ENCODE measurements at places on chromosomes 5 and 9.
A peak's percentile ranks its signal among the peaks of the same experiment; 100 is the strongest.

GRCh38 chr9:20205821-20206220, 416.5 kb downstream of the MLLT3 start:
- no peak for ATAC-seq

- no peak for ATAC-seq
Measured at GRCh38 chr5:176690911-176691310, 43.6 kb downstream of the TSPAN17 start.

DNA sequence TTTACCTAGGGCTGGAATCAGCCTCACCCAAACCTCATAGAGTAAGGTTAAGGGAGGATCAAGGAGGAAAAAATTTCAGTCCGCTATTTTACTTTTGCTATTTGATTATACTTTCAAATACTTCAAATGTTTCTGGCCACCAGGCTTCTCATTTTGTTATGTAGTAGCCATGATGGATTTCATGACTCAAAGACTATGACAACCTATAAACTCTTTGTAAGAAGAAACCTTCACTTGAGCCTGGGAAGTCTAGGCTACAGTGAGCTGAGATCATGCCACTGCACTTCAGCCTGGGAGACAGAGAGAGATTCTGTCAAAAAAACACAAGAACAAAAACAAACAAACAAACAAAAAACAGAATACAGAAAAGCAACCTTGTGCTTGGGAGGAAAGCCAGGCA, 293.6 kb upstream of the TNC start:
- ATAC-seq = no peak

DNA sequence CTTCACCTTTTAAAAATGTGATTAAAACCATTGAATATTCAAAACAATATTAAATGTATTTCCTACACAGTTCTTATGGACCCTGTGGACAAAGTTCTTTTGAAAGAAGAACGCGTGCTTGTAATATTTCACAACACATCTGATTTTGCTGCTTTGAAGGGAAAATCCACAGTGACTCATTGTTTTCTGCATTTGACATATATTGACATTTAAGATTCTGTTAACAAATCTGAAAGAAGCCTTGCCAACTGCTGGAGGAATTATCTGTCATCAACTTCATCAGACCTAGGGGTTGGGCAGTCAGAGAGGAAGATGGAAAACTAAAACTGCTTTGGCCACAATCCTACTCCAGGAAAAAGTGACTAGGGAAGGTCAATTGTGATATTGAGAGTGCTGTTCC, 56.9 kb upstream of the RASEF start:
- ATAC-seq = no peak

GRCh38 chr9:70639853-70640814, 225.7 kb upstream of the KLF9 start:
- ATAC-seq = peak; percentile 81

- peak; percentile 44 for ATAC-seq
Measured at GRCh38 chr5:85452322-85453025, 1067.8 kb upstream of the EDIL3 start.

- peak; percentile 0 for ATAC-seq
Measured at GRCh38 chr5:138952962-138953361, 77.8 kb upstream of the LRRTM2 start.

GRCh38 chr5:616484-617039, 4.4 kb downstream of the CEP72 start:
- ATAC-seq = no peak

DNA sequence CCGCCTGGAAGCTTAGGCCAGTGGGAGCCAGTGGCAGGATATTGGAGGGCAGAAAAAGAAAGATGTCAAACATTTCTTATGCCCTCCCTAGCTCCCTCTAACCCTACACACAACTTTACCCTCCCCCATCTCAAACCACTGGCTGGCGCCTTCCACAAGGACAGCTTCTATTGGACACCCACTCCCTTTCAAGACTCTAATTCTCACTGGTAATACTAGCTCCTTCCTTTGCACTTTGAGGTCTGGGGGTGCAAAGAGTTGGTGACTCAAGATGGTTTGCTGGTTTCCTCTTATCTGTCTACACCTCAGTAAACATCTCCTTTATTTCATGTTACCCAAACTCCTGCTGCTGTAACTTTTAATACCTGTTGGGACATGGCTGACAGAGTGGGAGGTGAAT, 11.6 kb upstream of the ITGA1 start:
- ATAC-seq = no peak

DNA sequence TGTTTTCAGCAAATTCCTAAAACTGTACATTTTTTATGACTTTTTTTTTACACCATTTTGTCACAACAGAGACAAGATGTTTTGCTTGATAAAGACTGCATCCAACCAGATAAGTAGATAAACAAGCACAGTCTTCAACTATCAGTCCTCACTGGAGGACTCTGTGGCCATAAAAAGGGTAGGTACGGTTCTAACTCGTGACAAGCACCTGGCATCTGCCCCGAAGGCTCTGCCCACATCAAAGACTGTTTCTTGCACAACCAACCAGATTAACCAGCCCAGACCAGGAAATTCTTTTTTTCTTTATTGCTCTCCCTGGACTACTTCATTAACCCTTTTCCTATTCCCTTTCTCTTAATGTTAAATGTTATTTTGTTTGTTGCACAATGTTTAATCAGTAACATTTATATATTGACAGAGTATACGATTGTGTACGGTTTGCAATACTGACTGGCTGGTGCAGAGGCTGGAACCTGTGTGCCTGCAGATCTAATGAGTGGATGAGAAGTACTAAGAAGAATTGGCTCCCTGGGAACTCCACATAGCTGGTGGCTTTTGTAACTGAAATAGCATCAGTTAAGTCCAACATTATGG, 74.1 kb downstream of the SERINC5 start:
- ATAC-seq = no peak

DNA sequence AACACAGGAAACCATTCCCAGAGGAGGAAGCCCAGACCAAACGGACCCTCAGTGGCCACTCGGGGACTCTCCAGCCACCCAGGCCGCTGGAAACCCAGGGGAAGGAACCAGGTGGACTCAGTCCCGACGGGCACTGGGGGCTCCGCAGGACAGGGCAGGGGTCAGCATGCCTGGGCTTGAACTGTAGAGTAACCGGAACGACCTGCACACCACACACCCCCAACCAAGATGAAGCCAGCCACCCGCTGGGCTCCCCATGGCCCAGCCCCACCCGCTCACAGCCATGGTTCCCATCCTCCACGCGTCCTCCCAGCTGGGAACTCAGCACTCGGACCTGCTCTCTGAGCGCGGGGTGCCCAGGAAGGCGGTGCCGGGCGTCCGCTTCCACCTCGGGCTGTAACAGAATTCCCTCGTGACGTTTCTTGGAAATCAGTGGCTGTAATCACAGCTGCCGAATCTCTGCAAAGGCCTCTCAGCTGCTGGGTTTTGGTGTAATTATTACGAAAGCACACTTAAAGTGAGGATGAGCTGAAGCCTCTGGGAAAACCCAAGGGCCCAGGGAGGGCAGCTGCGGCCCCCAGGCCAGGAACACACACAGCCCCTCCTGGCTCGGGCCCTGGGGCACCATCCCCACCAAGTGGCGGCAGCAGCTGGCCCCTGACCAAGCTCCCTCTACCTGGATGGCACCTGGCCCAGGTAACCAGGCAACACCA, 13.8 kb downstream of the NACC2 start:
- ATAC-seq = no peak

DNA sequence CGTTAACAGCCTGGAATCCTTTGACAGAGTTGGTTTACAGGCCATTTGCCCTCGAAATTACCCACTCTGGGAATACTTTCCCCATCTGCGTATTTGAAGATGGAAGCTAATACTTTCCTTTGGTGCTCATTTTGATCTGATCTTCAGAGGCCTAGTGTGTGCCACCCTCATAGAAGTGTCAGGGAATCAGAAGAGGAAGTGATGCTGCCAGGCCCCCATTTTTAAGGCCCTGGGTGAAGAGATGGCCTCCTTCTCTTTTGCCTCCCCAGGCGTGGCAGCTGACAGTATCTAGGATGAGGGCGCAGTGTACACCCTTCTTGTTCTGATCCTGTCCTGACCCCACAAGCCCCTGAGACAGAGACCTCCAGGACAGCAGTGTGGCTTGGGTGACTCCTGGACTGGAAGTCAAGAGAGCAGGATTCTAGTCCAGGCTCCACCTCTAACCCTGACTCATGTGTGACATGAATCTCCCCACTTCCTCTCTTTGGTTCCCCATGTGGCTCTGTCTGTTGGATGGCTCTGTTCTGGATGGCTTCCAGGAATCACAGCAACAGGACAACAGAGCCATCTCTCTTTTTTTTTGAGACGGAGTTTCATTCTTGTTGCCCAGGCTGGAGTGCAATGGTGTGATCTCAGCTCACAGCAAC, 27.8 kb downstream of the CSF1R start:
- peak; percentile 34 for ATAC-seq

GRCh38 chr9:114389612-114390368, 2.0 kb upstream of the AKNA start:
- ATAC-seq = no peak

DNA sequence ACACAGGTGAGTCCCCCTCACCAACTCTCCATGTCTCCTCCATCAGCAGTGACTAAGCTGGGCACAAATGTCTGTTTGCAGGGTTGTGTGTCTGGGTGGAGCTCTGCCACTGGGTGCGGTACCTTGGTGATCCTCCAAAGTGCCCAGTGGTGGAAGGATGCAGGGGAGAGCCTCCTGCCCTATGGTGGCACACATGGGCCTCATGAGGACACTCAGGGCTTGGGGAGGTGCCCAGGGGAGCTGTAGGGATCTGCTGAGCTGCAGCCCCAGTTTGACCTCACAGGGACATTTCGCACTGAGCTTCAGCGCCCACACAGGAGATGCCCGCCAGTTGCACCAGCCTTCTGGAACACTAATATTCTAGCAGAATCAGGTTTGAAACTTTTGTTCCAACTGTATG, 29.5 kb downstream of the S1PR3 start:
- ATAC-seq = no peak
